AG08396 (cell line): ENCODE measurements at places on chromosomes 6 and 20.

- DNase-seq = no peak
These were observed 21.6 kb downstream of the NAPB start for GRCh38 chr20:23399568-23400241.

DNA sequence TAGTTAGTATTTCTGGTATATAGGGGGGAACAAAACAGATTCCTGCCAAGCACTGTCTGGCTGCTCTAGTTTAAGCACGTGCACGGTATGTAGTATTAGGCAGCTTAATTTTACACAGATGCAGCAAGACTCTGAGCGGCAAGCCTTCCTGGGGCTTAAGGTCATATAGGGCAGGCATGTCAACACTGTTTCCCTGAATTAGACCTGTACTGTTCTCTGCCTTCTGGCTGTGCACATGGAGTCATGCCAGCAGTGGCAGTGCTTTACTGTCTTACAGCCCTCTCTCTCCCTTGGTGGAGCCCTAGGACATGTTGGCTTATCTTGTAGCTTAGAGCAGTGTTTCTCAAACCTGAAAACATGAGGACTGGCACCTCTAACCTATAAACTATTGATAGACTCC is 56.6 kb downstream of the PHF20 start:
- DNase-seq = no peak

DNA sequence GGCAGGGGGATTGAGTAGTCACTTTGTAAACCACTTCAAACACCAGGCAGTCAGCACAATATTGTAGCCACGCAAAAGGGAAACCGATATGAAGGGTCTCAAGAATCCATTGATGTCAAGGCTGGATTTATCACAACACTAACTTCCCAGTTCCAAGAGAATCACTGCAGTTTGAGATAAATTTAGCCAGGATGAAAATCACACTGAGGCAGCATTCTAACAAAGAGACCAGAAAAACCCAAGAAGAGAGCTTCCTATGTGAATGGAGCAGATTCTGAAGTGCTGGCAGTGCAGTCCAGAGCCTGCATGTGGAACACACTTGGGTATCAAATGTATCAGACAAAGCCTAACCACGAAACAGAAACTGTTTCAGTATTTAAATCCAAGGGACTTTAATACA is 84.6 kb downstream of the KIF16B start:
- DNase-seq = no peak

- DNase-seq = no peak
These were observed 92.2 kb downstream of the GRM4 start for GRCh38 chr6:34053721-34054120.

DNA sequence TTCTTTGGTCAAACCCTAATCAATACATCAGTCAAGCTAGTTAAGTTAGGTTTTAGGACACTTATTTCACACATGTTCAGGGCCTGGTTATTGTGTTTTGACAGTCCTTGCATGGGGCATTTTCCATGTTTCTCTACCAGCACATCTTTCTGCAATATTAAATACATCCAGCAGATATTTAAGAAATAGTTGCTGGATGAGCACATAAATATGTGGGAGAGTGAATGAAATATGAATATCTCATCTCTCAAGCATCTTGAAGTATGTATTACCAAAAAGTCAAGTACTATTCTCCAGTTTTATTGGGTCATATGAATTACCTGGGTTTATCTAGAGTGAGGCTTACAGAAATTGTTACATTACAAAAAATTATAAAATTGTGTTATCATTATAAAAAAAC is 621.9 kb upstream of the GJE1 start:
- no peak for DNase-seq
